ENCODE measurements at places on chromosomes 5 and 9.
A peak's percentile ranks its signal among the peaks of the same experiment; 100 is the strongest.

DNA sequence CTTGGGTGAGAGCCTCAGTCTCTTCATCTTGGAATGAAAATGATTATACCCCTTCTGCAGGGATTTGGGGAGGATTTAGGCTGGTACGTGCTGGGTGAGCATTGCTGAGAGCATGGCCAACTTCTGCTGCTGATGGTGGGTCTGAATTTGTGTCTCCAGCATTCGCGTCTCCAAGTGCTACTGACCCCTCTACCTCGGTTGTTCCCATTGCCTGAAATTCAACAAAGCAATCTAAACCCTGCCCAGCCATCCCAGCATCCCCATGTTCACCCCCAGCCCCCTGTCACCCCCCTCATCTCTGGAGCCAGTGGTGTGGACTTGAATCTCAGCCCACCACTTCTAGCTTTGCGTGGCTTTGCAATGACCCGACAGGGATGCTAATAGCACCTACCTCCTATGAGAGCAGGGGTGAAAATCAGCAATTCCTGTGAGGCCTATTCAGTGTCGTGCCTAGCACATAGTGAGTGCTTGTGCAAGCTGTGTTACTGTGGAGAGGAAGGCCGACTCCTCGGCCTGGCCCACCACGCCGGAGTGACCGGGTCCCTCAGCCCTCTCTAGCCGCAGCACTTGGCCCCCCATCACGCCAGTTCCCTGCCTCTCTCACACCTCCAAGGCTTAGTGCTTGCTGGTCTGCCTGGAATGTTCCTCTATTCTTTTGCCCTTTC, 43.4 kb upstream of the SH3PXD2B start:
- DNase-seq = no peak

GRCh38 chr9:89425921-89426383, 72.0 kb downstream of the SEMA4D start:
- DNase-seq = no peak

GRCh38 chr9:800591-801150, 40.8 kb upstream of the DMRT1 start:
- no peak for DNase-seq

- no peak for DNase-seq
Measured at GRCh38 chr5:168822248-168822744, 243.1 kb upstream of the PANK3 start.

DNA sequence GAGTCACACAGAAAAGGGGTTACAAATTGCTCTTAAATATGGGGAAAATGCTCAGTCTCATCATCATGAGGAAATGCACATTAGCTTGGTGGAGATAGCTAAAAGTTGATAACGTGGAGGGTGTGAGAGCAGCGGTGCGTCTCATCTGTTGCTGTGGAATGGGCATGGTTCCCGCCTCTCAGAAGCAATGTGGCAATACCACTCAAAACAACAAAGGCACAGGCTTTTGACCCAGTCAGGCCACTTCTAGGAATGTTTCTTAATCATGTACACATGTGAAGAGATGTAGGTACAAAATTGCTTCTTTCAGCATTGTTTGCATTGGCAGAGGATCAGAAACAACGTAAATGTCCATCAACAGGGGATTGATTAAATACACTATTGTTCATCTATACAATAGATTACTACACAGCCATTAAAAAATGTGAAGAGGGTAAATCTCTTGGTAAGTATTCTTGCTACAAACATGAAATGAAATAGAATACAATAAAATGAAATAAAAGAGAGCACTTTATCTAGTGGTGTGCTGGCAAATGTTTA, 212.6 kb upstream of the MSX2 start:
- no peak for DNase-seq

- peak; percentile 90 for DNase-seq
Measured at GRCh38 chr9:37422289-37423104, at the start of gene GRHPR. GRHPR (plus strand) TSS chr9:37422696; CDS start chr9:37422751, 55 bp downstream.

- DNase-seq = no peak
Measured at GRCh38 chr9:114456929-114457328, 48.3 kb downstream of the WHRN start.

DNA sequence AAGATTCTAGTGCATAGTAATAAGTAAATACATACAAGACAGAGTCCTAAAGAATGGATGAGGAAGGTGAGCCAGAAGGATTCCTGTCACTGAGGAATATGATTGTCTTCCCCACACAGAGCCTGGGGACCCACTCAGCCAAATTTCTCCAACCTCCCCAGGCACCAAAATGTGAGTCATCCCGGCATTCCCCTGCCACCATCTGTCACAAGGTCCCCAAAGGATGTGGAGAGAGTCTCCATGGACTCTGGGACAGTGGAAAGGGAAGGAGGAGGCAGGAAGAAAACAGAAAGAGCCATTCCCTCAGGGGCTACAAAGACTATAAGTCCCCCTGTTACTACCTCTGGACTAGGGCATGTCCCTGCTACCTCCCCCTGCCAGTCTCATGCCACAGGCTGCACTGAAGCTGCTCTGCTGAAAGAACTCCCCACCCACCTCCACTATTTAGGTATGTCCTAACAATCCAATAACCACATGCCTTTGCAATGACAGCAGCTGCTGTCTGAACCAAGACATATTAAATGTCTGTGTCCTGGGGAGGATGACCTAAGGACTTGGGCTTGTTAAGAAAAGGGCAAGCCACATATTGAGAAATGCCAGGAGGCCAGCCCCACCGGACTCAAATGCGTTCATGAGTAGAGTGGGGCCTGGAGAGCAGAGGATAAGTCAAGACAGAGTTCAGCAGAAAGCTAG, 10.7 kb upstream of the OR5C1 start:
- no peak for DNase-seq

GRCh38 chr9:111298111-111298510, 31.9 kb downstream of the OR2K2 start:
- DNase-seq = no peak

DNA sequence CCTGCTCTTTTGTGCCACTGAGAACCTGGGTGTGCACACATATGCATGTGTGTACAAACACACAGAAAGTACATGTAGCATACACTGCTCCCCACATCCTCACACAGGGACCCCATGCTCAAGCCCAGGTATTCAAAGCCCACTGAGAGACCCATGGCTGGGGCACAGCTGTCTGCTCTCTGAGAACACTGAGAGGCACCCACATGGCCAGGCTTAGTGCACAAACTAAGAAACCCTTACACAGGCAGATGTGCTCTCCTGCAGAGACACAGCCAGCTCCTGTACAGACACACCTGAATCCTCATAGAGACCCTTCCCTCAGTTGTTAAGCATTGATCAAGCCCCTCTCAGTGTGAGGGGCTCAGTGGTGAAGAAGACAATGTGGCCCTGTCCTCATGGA, 92.5 kb downstream of the CACNA1B start:
- DNase-seq = no peak

DNA sequence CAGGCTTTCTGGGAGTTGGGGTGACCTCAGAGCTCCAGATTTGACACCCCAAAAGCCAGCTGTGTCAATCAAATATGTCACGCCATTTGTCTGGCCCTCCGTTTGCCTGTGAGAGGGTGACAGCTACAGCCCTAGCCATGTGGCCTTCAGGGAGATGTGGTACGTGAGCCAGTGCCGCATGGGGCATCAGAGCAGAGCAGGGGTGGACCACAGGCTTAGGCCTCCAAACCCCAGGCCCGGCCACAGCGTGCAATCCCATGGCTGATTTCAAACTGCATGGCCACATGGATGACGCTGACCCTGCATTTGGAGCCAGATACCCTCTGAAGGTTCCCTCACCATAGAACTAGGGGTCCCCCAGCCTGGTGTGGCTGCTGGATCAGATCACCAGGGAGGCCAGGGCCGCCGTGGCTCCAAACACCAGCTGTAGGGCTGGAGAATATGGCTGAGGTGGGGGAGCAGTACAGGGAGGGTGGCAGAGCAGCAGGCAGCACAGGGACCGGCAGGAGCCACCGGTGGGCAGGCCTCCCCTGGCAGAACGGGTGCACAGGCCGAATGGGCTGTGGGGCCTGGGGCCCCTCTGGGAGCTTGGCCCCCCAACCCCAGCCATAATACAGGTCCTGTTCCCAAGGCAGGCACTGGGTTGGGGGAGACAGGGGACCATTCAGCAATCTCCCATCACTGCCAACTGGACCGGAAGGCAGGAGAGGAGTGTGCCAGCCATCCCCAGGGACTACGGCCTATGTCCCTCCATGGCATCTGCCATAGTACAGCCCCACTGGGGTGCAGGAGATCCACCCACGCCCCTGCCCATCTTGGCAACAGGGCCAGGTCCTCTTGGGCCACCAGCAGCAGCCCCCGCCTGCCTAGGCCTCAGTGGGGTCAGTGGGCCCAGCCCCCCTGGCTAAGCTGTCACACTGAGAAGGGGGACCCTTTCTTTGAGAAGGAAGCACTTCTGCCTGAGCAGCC, 1.5 kb downstream of the SAPCD2 start:
- no peak for DNase-seq
